ENCODE measurements at places on chromosomes 7 and 10. TPM values are rescaled to one million over a fixed set of nuclear protein-coding genes. Genes with fewer than 3 reads are reported as not detected.

AGK gene
- 24.2 TPM for total RNA-seq

PSMC2 gene
- 89.5 TPM for total RNA-seq

- DNase-seq: no peak
Measured at GRCh38 chr10:128631801-128632241, 505.6 kb upstream of the MKI67 start.

DNA sequence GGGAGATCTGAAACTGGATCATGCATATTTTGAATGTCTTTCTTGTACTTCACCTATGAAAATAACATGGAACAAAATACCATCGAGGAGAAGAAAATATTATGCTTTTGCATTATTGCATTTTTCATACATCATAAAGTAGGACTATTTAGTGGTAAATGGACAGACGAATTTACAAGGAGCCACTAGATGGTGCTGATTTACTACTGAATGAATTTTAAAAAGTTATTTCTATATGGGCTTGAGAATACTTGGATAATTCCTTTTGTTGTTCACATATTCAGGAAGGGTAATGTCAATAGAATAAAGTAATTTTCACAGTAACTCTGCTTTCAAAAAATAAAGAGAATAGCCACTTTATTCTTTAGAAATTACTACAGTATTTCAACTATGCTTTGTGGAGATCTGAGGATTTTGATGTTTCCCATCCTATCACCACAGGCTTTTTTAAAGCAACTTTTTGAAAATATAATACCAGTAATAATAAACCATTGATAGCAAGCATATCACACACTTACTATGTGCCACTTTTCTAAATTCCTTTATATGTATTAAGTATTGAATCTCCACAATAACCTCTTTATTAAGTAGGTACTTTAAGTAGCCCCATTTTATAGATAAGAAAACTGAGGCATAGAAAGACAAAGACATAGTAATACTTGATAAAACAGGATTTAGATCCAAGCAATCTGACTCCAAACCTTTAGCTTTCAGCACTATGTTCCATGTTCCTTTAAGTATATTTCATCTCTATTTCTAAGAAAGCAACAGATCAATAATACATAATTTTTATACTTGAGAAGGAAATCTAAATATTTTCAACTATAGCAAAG, 38.6 kb downstream of the NEBL start:
- no peak for DNase-seq

GRCh38 chr10:104767745-104768144, 126.7 kb downstream of the SORCS3 start:
- DNase-seq: no peak

- DNase-seq: no peak
Measured at GRCh38 chr10:69908124-69908523, 106.4 kb downstream of the COL13A1 start.

- DNase-seq: no peak
Measured at GRCh38 chr7:158655507-158655906, 49.1 kb downstream of the NCAPG2 start.
